Panc1 (cell line): ENCODE measurements at places on chromosomes 3 and 15. TPM values are rescaled to one million over a fixed set of nuclear protein-coding genes. Genes with fewer than 3 reads are reported as not detected.

- DNase-seq = no peak
Observed at GRCh38 chr15:51314391-51315337, 23.7 kb downstream of the CYP19A1 start.

GRCh38 chr3:66747696-66748095 lies 246.9 kb upstream of the LRIG1 start:
- DNase-seq = no peak

DNA sequence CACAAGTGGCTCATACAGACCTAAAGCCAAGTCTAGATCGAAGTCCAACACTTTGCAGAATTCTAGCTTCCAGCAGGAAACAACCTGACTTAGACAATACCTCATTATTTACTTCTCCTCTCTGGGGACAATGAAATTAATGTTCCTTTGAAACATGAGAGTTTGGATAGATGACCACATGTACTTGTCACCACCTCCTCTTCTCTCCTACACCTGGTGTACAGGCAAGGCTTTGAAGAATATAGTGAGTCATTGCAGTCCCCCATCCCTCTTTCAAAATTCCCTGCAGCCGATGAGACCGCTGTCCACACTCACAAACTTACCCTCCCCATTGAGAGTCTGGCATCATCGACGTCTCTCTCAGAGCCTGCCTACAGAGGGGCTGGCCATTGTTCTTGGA lies 189.0 kb upstream of the HES1 start:
- no peak for DNase-seq

GRCh38 chr3:38637906-38638305 lies 11.6 kb downstream of the SCN5A start:
- no peak for DNase-seq

DNA sequence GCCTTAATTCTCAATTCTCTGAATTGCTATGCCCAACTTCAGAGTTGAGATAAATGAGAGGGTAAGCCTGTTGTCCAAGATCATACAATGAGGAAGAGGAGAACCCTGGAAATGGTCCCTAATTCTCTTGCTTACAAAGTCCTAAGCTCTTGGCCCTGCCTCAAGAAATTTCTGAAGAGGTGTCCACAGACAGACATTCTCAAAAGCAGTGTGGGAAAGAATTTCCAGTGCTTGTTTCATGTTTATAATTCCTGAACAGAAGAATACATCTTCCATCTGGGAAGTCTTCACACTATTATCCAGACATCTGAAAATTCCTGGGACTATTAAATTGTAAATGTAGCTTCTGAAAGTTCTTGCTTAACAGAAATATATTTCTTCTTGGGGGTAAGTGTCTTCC lies 166.8 kb upstream of the LRTM1 start:
- no peak for DNase-seq

DNA sequence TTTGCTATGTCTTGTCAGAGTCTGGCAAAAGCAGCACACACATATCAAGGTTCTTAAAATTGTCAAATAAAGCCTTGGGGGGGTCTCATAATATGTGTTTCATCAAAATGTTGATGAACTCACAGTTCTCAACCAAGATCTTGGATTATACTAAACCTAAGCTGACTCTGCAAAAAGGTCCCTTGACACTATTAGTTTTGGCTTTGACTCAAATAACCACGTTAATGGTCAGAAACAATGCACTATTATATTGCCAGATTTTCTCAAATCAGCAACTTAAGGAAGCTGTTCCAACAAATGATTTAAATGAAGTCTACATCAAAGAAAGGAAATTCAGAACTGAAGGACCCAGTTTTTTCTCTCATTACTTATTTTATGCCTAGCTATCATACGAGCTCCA lies 1063.9 kb downstream of the ROBO1 start:
- DNase-seq = no peak

GRCh38 chr3:64229903-64230302 lies 4.6 kb upstream of the PRICKLE2 start:
- no peak for DNase-seq

DNA sequence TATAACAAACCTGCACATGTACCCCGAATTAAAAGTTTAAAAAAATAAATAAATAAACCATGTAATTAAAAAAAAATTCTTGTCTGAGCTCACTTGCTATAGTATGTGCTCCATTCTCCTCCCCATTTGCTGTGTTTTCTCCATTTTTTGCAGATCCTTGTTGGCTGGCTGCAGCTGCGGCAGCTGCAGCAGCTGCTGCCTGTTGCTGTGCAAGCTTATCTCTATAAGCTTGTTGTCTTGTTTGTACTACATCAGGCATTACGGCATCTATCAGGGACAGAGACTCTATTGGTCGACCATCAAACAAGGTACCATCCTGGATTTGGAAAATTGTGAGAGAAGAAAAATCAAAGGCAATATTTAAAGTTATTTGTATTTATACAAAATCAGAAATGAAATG lies 145.9 kb downstream of the TBL1XR1 start:
- no peak for DNase-seq

DNA sequence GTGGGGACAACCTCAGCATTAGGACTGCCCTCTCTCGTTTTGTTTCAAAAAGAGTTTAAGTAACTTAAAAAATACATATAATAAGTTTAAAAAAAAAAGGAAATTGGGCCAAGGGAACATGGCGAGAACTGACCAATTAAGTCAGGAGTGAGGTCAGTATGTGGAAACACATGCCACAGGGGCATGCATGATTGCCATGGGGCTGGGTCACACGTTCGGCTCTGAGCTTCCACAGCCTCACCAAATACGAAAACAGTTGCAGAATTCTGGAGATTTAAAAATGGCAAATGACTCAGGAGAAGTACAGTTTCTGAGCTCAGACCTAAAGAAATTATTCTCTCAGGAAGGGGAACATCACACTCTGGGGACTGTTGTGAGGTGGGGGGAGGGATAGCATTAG lies 24.1 kb downstream of the PDE8A start:
- DNase-seq = no peak

DNA sequence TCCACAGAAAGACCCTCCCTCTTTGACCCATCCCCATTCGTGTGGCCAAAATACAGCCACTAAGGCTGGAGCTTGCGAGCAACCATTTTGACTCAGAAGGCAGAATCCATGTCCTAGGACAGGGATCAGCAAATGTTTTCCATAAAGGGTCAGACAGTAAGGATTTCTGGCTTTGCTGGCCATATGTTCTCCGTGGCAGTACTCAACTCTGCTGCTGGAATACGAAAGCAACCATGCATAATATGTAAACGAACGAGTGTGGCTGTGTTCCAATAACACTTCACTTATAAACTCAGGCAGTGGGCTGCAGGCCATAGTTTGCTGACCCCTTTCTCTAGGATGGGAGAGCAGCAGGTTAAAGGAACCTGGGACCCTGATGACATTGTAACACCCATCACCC lies 77.6 kb upstream of the WNT5A start:
- DNase-seq = no peak

GRCh38 chr3:150497956-150498355 lies 48.3 kb downstream of the SERP1 start:
- DNase-seq = no peak

- DNase-seq = no peak
Observed at GRCh38 chr15:80970018-80970657, 19.5 kb downstream of the MESD start.

- DNase-seq = no peak
Observed at GRCh38 chr3:46435081-46435726, 28.1 kb downstream of the CCRL2 start.

DNA sequence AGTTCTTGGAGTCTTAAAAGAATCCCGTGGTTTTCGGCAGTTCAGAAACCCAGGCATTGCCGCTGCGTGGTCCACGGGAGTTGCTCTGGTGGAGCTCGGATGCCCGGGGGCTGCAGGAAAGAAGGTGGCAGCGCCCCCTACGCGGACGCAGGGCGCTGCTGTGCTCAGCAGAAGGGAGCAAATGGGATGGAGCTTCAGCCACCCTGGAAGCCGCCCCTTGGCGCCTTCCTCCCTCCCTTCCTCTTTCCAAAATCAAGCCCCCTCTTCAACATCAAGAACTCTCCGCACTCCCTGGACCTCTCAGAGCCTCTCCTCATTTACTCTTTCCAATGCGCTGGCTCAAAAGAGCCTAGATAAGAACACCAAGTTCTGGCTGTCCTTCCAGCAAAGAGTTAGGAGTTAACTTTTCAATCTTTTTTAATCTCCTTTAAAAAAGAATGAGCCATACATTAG lies 880 bp upstream of the CHRNA7 start:
- no peak for DNase-seq

DNA sequence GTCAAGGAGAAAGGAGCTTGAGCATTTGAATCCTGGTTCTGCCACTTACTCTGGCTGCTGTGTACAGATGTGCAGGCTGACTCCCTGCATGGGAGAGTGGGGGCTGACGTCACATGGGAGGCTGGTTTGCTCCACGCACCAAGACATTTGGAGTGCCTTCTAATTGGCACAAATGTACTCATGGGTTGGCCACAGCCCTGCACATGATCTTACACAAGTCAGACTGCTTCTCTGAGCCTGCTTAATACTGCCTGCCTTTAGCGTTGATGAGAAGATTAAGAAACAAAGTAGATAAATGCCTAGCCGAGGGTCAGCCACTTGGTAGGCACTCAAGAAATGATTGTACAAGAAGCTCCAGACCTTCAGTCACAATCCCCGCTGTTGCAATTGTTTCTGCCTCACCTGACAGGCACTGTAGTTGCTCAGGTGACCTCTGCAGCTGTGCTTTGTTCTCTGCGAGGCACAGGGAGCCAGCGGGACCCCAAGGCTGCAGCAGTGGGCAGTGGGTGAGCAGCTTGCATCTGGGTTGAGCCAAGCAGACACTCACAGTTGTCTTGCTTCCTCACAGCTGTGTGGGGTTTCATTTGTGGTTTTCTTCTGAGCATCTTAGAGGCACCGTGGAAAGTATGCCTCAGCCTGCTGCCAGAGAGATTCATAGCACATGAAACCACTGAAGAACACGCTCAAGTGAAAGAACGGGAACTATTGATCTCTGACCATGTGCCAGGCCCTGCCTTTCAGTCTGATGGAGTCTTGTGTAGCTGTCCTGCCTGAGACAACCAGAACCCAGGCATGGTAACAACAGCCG lies 33.1 kb downstream of the GRK7 start:
- no peak for DNase-seq

DNA sequence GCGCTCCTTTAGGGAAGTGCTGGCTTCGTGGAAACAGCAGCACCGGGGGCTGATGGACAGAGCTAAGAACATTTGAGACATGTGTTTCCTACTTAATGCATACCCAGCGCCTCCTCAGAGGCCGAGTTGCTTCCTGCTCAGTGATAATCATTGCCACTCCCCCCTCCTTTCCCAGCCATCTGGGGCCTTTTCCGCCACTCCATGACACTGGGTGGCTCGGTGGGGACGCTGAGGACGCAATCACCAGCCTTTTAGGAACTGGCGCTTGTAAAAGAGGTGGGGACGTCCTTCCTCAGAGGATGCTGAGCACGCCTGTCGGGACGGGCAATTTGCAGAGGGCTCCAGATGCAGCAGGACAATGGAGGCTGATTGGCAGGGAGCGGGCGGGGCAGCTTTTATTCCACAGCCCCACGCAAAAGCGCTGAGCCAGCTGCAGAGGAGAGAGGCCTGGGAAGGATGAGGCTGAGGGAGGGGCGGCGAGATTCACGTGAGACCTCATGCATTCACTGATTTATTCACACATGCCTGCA lies 22.2 kb upstream of the IQSEC1 start:
- no peak for DNase-seq

Gene LYSMD2
- total RNA-seq = 17.2 TPM

Gene FBXO40
- total RNA-seq = not detected

Gene PRR23A
- not detected for total RNA-seq

Gene XCR1
- total RNA-seq = not detected

Gene CNTN6
- not detected for total RNA-seq

Gene IFT57
- total RNA-seq = 45.7 TPM
